Right forelimb (tissue), 1 donor: ENCODE measurements at places on chromosomes 2 and 18.
A peak's percentile ranks its signal among the peaks of the same experiment; 100 is the strongest.

DNA sequence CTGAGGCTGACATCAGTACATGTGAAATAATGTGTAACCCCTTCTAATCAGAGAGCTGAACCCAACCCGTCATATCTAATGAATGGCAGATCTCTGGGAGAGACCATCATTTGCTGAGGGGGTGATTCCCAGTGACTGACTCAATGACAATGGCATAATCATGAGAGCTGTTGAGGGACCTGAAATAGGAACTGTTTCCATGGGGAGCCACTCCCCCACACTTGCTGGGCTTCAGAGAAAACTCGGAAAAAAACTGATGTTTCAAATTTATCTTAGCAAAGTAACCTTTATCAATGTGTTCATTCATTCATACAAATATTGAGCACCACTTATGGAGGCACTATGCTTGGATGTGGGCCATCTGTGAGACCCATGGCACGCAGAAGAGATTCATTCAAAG is 93.4 kb upstream of the ZBTB14 start:
- DNase-seq = no peak

GRCh38 chr2:205998583-205998982 is 87.4 kb downstream of the INO80D start:
- DNase-seq = no peak

DNA sequence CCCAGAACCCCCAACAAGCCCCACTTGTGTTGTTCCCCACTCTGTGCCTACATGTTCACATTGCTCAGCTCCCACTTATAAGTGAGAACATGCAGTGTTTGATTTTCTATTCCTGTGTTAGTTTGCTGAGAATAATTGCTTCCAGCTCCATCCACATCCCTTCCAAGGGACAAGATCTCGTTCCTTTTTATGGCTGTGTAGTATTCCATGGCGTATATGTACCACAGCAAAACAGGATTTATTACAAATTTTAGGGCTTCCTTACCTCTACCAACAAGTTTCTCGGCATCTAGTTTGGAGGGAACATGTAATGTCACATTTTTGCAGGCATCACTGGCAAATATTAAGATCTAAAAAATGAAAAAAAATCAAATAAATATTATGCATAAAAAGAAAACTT is 8.9 kb downstream of the DSC2 start:
- DNase-seq = no peak

DNA sequence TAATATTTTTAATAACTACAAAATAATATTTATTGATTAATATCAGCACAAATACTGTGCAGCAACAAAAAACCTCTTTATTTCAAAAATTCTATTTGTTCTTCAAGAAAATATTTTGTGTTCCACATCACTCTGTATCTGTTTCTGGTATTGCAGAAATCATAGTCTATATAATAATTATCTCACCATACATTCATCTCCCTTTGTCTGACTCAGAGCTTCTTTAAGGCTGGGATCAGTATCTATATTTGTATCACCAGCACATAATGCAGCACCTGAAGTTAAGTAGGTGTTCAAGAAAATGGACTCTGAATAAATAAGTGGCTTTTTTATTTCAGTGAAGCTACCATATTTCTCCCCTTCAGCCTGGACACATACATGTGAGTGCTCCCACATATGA is 1.6 kb upstream of the MARCHF4 start:
- DNase-seq = no peak

DNA sequence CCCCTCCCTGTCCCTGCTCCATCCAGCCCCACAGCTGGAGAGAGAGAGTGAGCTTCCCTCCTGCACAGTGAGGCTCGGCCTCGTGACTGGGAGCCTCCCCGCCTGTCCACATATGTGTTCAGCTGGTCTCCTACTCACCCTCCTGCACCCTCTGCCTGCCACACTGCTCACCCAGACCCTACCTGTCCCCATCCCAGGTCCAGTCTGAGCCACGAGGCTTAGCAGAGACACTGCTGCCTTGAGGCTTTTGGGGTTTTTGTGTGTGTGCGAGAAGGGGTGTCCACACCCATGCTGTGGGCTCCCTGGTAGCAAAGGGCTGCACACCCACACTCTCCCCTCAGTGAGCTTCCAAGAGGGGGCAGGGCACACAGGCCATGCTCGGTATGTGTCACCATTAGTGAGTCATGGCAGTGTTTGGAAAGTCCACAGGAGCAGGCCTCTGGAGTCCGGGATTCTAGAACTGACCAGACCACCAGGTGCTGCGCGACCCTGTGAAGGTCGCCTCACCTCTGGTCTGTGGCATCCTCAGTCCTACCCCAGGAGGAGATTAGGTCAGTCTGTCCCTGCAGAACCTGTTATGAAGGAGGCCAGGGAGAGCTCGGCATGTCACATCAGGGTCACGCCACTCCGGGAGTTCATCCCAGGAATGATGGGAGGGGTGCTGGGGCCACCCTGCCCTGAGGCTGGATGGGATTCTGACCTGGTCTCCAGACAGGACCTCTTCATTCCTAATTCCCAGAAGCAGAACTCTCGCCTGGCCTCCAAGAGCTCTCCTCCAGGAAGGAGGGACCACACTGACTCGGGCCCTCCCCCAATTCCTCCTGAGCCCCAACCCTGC is 39.9 kb upstream of the SMAD7 start:
- DNase-seq = peak; percentile 38

- no peak for DNase-seq
These were observed 61.0 kb downstream of the TMEM163 start for GRCh38 chr2:134657650-134658250.

- DNase-seq = peak; percentile 86
These were observed 806 bp downstream of the RFX8 start for GRCh38 chr2:101473911-101474701.

- DNase-seq = no peak
These were observed 73.7 kb upstream of the PIK3C3 start for GRCh38 chr18:41881285-41881684.

DNA sequence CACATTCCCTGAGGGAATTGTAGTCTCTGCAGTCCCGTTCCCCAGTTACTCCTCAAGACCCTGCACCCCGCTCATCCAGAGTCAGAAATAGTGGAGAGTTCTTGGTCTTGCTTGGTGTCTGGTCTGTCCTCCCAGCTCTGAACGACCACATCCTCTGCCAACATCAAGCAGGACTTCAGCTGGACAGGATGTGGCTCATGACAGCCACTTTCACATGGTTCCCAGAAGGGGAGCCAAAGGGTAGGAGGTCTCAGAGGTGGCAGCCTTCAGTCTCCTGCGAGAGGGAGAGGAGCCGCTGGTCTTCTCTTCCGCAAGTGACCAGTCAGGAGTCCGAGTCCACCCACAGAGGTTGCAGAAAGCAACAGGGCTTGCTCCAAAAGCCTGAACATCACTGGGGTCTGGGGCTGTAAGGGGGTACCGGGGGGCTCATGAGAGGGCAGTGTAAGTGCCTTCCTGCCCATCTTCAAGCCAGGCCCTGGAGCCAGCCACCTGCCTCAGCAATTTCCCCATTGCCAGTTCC is 29.8 kb downstream of the B3GNT7 start:
- no peak for DNase-seq

GRCh38 chr2:170354855-170355780 is 177.2 kb downstream of the MYO3B start:
- no peak for DNase-seq

DNA sequence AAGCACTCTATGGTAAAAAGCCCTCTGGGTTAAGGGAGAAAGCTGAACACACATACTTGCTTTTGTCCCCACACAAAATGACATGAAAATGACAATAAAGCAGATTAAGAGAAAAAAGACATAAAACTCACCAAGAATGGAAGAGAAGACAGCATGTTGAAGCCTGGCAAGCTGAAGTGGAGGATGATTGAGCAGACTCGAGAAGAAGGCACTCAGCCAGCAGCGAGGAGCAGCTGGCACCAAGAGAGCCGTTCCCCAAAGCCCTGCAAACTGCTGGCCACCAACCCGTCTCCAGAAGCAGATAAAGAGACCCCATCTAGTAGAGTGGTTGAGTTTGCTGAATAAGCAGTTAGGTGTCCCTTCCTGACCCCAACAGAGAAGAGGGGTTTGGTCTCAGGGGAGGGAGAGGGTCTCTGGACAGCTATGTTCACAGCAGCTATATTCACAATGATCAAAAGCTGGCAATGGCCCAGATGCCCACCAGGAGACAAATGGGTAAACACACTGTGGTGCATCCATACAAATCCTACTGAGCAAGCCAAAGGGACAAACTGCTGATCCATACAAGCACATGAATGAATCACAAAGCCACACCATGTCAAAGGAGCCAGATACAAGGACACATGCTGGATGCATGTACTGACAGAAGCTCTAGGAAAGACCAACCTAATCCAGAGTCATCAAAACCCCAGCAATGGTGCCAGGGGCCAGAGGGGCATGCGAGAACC is 36.9 kb downstream of the FAM168B start:
- no peak for DNase-seq

DNA sequence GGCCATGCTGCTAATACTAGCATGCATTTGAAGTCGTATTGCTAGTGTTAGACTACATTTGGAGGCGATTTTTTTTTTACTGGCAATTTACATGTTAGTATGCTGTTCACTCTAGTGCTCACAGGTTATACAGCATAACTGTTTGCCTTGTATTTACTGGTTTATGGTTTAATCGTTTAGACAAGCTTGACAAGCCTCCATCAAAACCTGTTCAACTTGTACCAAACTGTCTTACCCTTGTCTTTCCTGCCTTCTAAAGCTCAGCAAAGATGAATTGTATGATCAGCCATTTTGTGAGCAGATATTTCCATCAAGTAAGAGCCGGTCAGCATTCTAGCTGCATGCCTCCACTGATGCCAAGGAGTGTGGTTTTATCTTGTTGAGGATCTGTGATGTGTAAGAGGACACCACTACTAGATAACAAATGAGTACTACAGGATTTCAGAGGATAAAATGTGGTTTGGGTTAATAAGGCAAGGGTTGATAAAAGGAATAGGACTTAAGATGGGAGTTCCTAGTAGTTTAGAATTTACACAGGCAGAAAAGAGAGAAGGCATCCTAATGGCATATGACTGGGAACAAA is 68.4 kb upstream of the ITM2C start:
- DNase-seq = no peak

DNA sequence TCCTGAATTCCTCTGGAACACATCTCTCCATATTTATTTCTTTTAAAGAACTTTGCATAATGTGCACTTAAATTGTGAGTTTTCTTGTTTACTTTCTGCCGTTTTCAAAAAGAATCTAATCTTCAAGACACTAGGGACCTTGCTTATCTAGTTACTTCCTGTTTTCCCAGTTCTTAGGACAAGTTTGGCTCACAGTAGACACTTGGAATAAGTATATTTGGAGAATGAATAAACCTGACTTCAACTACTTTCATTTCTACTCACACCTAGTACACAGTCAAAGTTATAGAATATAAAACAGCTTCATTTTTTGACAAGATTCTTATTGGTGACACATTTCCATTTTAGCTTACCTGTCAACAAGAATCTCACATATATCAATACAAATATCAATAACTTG is 155.6 kb upstream of the CCDC195 start:
- DNase-seq = no peak

GRCh38 chr2:9394816-9395215 is 28.5 kb downstream of the ITGB1BP1 start:
- DNase-seq = no peak

- no peak for DNase-seq
These were observed 162.7 kb downstream of the WDPCP start for GRCh38 chr2:63425606-63426005.

GRCh38 chr18:55038162-55038561 is 78.9 kb upstream of the CCDC68 start:
- DNase-seq = no peak

- no peak for DNase-seq
These were observed 46.3 kb downstream of the COPS8 start for GRCh38 chr2:237131749-237132533.

GRCh38 chr2:50722776-50723175 is 309.2 kb downstream of the NRXN1 start:
- DNase-seq = no peak

DNA sequence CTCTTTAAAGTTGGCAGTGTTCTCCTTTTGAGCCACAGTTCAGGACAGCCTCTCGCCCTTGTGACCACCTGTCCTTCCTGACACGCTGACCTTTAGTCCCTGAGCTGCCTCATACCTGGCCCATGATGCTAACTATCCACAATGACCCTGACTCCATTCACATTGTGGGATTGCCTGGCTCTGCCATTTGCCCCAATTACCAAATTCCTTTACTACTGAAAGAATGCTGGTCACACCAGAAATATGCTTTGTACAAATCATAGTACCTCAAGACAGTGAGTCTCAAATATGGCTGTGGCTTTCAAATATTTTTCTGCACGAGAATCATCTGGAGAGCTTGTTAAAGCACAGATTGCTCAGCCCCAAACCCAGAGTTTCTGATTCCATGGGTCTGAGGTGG is 54.2 kb downstream of the LTBP1 start:
- no peak for DNase-seq
